Neural crest cell (in vitro differentiated cells): ENCODE measurements at places on chromosomes 2 and 18.

- no peak for DNase-seq
These were observed 31.1 kb upstream of the FAM237A start for GRCh38 chr2:206611191-206611590.

DNA sequence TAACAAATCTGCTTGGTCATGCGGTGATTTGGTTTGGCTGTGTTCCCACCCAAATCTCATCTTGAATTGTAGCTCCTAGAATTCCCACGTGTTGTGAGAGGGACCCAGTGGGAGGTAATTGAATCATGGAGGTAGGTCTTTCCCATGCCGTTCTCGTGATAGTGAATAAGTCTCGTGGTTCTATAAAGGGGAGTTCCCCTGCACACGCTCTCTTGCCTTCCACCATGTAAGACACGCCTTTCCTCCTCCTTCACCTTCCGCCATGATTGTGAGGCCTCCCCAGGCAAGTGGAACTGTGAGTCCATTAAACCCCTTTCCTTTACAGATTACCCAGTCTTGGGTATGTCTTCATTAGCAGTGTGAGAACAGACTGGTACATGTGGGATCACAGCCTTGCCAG is 36.7 kb downstream of the TRABD2A start:
- no peak for DNase-seq

- DNase-seq = no peak
These were observed 29.5 kb downstream of the RNF144A start for GRCh38 chr2:6946722-6947121.

GRCh38 chr2:182921234-182921633 is 54.8 kb upstream of the FRZB start:
- no peak for DNase-seq

DNA sequence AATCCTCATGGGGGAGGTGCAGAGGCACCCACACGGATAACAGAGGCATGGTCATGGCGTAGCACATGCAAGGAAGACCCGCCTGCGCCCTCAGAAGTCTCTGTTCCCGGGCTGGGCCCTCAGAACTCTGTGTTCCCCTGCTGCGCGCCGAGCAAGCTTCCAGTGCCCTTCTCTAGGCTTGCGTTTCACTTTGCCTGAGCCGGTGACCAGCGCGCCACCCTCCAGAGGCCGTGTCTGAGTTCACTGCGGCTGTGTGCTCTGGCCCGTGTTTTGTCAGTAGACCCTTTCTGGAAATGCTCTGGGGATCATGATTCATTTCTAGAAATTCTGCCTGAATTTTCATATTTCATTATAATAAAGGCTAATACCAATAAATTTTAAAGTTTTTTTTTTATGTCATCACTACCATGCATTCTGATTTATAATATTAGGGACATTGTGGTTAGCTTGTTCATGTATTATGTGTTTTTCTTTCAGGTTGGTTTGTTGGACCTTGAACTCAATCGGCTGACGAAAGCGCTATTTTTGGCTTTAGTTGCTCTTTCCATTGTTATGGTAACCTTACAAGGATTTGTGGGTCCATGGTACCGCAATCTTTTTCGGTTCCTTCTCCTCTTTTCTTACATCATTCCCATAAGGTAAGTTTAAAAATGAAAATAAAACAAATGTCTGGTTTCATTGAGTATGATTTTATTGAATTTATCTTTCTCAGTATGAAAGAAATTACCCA is 142.7 kb upstream of the NFATC1 start:
- DNase-seq = no peak

DNA sequence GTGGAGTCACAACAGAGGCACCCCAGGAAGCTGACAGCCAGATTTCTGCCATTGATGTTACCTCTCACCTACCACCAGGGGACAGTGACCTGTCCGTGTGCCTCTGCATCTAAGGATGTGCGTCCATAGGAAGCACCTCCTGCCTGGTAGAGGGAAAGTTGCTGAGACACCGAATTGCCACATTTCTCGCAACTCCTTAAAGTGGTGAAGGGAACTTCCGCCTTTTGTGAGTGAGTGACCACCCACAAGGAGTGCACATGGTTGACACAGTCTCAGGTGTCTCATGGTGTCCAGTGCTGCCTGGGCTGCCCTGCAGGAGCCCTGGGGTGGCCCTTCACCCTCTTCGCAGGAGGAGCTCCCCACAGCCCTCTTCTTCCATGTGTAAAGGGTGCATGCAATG is 201.8 kb downstream of the GBX2 start:
- no peak for DNase-seq

GRCh38 chr2:40240070-40240469 is 211.8 kb downstream of the SLC8A1 start:
- DNase-seq = no peak

GRCh38 chr18:55096263-55096951 is 137.1 kb upstream of the CCDC68 start:
- DNase-seq = no peak
